ENCODE measurements at places on chromosomes 6 and 20. TPM values are rescaled to one million over a fixed set of nuclear protein-coding genes. Genes with fewer than 3 reads are reported as not detected.

PGK2 gene
- not detected for polyA plus RNA-seq

MRPL18 gene
- polyA plus RNA-seq = 110 TPM

JPH2 gene
- polyA plus RNA-seq = 1.8 TPM

TCF21 gene
- polyA plus RNA-seq = 4.0 TPM

CAP2 gene
- 23.2 TPM for polyA plus RNA-seq

AGPAT4 gene
- polyA plus RNA-seq = 3.9 TPM

ECT2L gene
- not detected for polyA plus RNA-seq
